ENCODE measurements at places on chromosomes 12 and 14. TPM values are rescaled to one million over a fixed set of nuclear protein-coding genes. Genes with fewer than 3 reads are reported as not detected.

Gene KRT82
- total RNA-seq = not detected

Gene KRT2
- not detected for total RNA-seq

GRCh38 chr12:23055004-23055403 lies 430.0 kb downstream of the ETNK1 start:
- H3K4me1 ChIP-seq = no peaks in the 10 kb centered on the region
- no peak for DNase-seq
- H3K36me3 ChIP-seq = no peaks in the 10 kb centered on the region
- H3K4me3 ChIP-seq = no peak overlapping the region

DNA sequence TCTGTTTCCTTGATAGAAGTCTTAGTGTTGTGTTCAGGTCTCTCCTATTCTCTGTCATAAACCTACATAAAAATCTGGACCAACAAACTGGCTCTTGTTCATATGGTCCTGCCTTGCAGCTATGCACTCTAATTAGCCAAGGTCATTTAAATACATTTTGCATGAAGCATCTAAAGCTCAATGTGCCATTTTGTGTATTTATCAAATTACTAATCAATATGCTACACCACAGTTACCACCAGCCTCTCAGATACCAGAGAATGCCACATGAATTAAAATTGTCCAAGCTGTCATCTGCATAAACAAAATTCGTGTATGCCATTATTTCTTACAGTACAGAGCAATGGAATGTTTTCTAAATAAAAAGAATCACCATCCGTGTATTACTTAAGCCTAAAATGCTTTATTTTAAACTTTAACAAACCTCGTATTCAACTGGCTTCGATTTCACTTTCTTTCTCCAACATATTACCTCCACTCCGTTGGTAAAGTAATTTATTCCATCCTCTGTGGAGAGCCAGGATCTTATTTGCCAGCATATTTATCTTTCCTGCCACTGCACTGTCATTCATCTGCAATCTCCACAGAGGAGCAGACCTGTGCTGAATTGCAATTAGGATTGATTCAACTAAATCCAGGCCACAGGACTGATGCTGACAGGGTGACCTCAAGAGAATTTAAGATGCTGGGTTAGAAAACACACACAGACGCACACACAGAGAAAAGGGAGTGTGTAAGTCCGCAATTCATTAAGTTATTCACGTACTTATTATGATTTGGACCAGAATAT lies 284.1 kb upstream of the FOXG1 start:
- no peaks in the 10 kb centered on the region for H3K36me3 ChIP-seq
- H3K27ac ChIP-seq = no peak overlapping the region
- no peak for DNase-seq
- no peaks in the 10 kb centered on the region for H3K4me1 ChIP-seq
- H3K4me3 ChIP-seq = no peak overlapping the region

GRCh38 chr12:62466018-62466593 lies 520 bp upstream of the MON2 start:
- DNase-seq = no peak
- peaks cover 21% of the 10 kb centered on the region for H3K4me1 ChIP-seq
- peaks cover 11% of the 10 kb centered on the region for H3K36me3 ChIP-seq
- H3K27ac ChIP-seq = peak overlapping the region; percentile 94
- H3K27me3 ChIP-seq = no peaks in the 10 kb centered on the region

GRCh38 chr14:65915125-65915524 lies 502.6 kb downstream of the FUT8 start:
- H3K27me3 ChIP-seq = no peaks in the 10 kb centered on the region
- no peak overlapping the region for H3K27ac ChIP-seq
- no peak overlapping the region for H3K4me3 ChIP-seq
- H3K4me1 ChIP-seq = peaks cover 17% of the 10 kb centered on the region
- peaks cover 23% of the 10 kb centered on the region for H3K36me3 ChIP-seq
- no peak for DNase-seq

Data from activated CD8-positive, alpha-beta memory T cell treated with anti-CD3 and anti-CD28 coated beads, Interleukin-2, amount 10 ng/mL, durations not matched to agents 7 days and 5 days (primary cell).